Thyroid gland (tissue), 4 donors: ENCODE measurements at places on chromosomes 2 and 18. TPM values are rescaled to one million over a fixed set of nuclear protein-coding genes. Genes with fewer than 3 reads are reported as not detected.

DNA sequence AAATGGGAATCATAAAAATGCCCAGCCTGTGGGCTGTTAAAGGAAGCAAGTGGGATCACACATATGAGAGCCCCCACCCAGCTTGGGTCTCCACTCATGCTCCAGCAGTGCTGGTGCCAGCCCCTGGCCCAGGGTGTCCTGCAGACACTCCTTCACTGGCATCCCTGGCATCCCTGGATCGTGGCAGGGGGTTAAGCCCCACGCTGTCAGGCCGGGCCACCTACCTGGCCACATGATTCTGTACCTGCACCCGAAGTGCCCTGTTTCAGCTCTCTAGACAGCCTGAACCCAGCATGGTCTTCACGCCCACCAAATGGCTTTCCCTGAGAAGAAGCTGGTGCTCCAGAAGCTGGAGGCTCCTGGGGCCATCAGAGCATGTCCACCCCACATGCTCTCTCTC is 137.4 kb downstream of the INHBB start:
- no peaks in the 10 kb centered on the region for H3K27me3 ChIP-seq
- no peak for DNase-seq
- no peak overlapping the region for H3K4me3 ChIP-seq
- H3K4me1 ChIP-seq = no peaks in the 10 kb centered on the region
- no peaks in the 10 kb centered on the region for H3K36me3 ChIP-seq

DNA sequence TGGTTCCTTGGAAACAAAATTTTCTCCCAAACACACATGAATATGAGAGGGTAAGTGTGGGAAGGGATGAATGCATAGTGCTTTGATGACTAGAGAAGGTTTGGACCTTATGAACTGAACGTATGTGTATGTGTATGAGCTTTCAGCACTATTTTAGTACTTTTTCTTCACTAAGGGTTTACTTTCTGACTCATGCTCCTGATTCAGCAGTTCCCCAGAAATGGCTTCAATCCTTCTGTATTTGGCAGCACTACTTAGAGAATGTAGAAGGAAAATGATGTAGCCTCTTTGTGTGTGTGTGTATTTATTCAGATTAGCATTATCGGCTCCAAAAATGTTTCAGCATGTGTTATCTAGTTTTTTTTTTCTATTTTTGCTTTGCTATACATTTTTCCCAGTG is 22.2 kb downstream of the KCNJ3 start:
- no peak overlapping the region for H3K4me3 ChIP-seq
- H3K27ac ChIP-seq = no peak overlapping the region
- H3K27me3 ChIP-seq = no peaks in the 10 kb centered on the region

- no peak overlapping the region for H3K4me3 ChIP-seq
- DNase-seq = no peak
- no peak overlapping the region for H3K27ac ChIP-seq
- H3K27me3 ChIP-seq = no peaks in the 10 kb centered on the region
Measured at GRCh38 chr2:68748568-68748967, 14.0 kb downstream of the ARHGAP25 start.

Gene HOXD4
- 4.2 TPM for total RNA-seq
